Prostate gland (tissue), 2 donors: ENCODE measurements at places on chromosomes 3 and 15. TPM values are rescaled to one million over a fixed set of nuclear protein-coding genes. Genes with fewer than 3 reads are reported as not detected.

- H3K27ac ChIP-seq, result no peak overlapping the region
- no peaks in the 10 kb centered on the region for H3K4me1 ChIP-seq
- no peak overlapping the region for H3K4me3 ChIP-seq
- H3K27me3 ChIP-seq, result no peaks in the 10 kb centered on the region
- no peak for DNase-seq
- no peaks in the 10 kb centered on the region for H3K36me3 ChIP-seq
Measured at GRCh38 chr3:1855841-1856240, 242.8 kb upstream of the CNTN4 start.

FYCO1 gene
- total RNA-seq, result 56.7 TPM

GRCh38 chr3:134282659-134283047 is 32.0 kb upstream of the RYK start:
- no peak for DNase-seq
- no peak overlapping the region for H3K27ac ChIP-seq
- H3K4me3 ChIP-seq, result no peak overlapping the region

DNA sequence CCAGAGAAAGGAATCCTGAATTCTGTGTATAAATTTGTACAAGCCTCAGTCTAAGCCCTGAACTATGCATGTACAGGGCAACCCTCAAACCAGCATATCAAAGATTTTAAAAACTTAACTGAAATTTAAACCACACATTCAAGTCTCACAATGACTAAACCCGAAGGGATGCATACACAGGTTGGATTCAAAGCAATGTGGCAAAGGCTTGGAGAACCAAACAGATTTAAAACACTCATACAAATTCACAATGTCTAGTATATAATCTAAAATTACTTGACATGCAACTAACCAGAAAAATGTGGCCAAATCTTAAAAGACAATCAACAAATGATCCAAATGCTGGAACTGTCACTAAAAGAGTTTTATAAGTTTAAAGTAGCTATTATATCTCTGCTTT is 36.4 kb downstream of the CEP152 start:
- no peak overlapping the region for H3K4me3 ChIP-seq
- H3K27ac ChIP-seq, result no peak overlapping the region
- H3K36me3 ChIP-seq, result no peaks in the 10 kb centered on the region
- H3K4me1 ChIP-seq, result no peaks in the 10 kb centered on the region

DNA sequence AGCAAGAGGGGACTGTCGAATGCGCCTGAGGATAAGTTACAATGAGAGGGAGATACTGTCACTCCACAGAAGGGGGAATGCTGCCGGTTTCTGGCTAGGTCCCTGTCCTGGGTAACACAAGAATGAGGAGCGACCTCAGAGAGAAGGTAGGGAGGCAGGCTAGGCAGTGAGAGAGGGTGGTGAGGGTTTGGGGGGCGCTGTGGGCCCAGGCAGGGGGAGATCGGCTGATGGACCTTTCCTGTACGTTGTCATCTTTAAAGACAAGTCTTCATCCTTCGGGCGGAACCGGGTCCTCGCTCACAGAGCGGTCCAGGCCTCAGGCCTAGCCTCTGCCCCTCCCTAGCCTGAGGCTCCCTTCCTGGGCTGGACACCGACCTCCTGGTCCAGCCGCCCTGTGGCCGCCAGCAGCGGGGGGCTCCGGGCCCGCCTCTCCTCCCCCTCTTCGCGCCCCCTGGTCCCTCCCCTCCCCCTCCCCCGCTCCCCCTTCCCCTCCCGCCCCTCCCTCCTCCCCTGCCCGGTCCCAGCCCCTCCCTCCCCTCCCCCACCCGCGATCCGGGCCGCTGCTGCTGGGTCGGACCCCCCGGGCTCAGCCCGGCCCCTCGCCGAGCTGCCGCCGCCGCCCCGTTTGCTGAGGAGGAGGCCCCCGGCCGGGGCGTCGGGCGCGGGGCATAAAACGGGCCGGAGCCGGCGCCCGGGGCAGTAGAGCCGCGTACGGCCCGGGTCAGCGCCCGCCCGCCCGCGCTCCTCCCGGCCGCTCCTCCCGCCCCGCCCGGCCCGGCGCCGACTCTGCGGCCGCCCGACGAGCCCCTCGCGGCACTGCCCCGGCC is at the start of gene CHRD:
TSS of gene CHRD (plus strand) at position 697 of the 827 bp plus-strand sequence. CDS start 265 bp downstream, outside the sequence.
- H3K4me1 ChIP-seq, result no peaks in the 10 kb centered on the region
- DNase-seq, result no peak
- H3K36me3 ChIP-seq, result no peaks in the 10 kb centered on the region
- peak within 1 kb of the TSS; percentile 51 for H3K27ac ChIP-seq
- peak within 1 kb of the TSS; percentile 49 for H3K4me3 ChIP-seq

DNA sequence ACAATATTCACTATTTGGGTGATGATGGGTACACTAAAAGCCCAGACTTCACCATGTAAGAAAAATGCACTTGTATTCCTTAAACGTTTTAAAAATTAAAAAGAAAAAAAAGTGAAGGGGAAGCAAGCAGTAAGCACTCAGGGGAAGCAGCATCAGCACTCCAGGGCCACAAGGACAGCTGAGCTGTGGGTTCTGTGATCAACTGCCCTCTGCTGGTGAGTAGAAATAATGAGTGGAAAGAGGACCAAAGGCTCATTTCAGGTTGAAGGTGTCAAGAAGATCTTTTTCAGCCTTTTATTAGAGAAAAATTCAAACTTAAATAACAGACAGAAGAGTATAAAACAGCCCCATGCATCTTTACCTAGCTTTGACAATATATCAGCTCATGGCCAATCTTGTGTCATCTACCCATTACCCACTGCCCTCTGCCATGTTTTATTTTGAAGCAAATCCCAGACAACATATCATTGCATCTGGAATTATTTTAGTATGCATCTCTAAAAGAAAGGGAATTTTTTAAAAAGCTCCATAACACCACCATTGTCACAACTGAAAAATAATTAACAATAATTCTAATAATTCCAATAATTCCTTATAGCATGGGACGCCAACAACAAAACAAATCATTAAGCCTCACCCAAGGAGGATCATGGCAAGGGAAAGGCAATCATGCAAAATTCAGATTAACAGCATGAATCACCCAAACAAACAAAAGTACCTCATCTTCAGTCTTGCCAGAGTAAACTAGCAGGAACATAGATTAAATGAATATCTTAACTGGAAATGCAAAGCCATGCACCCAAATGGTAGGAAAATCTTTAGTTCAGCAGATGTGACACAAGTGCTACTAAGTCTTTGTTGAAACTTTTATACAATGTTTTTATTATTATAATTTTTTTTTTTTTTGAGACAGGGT is 42.5 kb downstream of the TAMM41 start:
- no peaks in the 10 kb centered on the region for H3K4me1 ChIP-seq
- peak overlapping the region; percentile 45 for H3K27ac ChIP-seq
- no peaks in the 10 kb centered on the region for H3K27me3 ChIP-seq
- no peaks in the 10 kb centered on the region for H3K36me3 ChIP-seq

GRCh38 chr15:39592500-39592899 is 11.6 kb downstream of the THBS1 start:
- no peaks in the 10 kb centered on the region for H3K4me1 ChIP-seq
- H3K27ac ChIP-seq, result no peak overlapping the region
- no peaks in the 10 kb centered on the region for H3K36me3 ChIP-seq
- H3K27me3 ChIP-seq, result no peaks in the 10 kb centered on the region
- H3K4me3 ChIP-seq, result no peak overlapping the region
- no peak for DNase-seq

- no peaks in the 10 kb centered on the region for H3K36me3 ChIP-seq
- H3K4me1 ChIP-seq, result no peaks in the 10 kb centered on the region
- no peak overlapping the region for H3K27ac ChIP-seq
Measured at GRCh38 chr3:125213946-125214542, 1.5 kb upstream of the SLC12A8 start.

ADAMTS9 gene
- total RNA-seq, result 30.0 TPM

DNA sequence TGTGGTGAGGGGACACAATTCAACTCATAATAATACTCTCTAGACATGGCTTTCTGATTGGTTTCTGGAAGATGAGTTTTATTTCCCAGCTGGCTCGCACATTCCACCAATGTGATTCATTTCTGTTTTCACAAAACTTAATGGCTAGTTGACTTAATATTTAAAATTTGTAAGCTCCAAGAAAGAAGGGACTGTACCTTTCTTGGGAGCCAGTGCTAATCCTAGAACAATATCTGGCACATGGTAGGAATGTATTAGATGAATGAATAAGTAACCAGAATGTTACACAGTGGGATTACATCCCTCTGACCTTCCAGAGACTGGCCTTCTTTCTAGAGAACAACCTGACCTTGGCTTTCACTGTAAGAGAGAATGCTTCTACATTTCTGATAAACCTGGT is 262.8 kb downstream of the RORA start:
- no peak overlapping the region for H3K27ac ChIP-seq
- H3K27me3 ChIP-seq, result no peaks in the 10 kb centered on the region
- no peak for DNase-seq
- H3K36me3 ChIP-seq, result no peaks in the 10 kb centered on the region

C3orf22 gene
- total RNA-seq, result not detected

DNA sequence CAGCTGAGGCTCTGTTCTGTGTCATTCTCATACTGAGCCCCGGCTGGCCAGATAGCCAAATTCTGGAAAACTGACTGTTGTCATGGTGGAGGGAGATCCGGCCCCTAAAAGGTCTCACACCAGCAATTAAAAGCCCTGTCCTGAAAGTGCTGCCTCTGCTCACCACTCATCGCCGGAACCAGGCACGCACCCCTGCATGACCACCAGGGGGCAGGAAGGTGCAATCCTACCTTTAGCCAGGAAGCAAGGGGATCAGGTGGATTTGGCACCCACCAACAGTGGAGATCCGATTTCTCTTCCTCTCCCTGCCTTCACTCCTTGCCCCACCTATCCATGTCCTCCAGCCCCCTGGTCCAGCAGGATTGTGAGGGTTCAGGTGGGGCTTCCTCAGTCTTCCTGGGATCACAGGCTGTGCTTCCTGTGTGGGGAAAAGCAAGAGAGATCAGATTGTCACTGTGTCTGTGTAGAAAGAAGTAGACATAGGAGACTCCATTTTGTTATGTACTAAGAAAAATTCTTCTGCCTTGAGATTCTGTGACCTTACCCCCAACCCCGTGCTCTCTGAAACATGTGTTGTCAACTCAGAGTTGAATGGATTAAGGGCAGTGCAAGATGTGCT is 16.1 kb upstream of the CACNA2D2 start:
- H3K4me3 ChIP-seq, result no peak overlapping the region
- no peaks in the 10 kb centered on the region for H3K27me3 ChIP-seq
- H3K27ac ChIP-seq, result no peak overlapping the region
- DNase-seq, result peak; percentile 54

ASB14 gene
- not detected for total RNA-seq

GP9 gene
- total RNA-seq, result not detected

DNA sequence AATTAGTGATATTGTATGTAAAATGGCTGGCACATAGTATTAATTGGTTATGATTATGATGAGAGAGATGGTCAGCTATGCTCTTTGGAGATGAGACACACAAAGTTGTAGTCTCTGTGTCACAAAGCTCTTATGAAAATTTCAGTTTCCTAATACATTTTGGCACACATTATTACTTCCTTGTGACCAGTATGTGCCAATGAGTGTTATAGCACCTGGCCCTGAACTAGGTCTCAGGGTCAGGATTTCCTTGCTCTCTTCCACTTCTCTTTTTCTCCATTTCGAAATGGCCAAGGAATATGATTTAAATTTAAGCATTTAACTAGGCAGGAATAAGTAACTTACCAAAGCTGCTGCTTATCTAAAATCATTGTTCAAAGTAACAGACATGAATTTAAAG is 28.0 kb downstream of the TIPARP start:
- no peak overlapping the region for H3K4me3 ChIP-seq
- no peak for DNase-seq
- H3K36me3 ChIP-seq, result peaks cover 4% of the 10 kb centered on the region
- H3K27me3 ChIP-seq, result no peaks in the 10 kb centered on the region
- H3K27ac ChIP-seq, result no peak overlapping the region

CHCHD4 gene
- 12.1 TPM for total RNA-seq

DNA sequence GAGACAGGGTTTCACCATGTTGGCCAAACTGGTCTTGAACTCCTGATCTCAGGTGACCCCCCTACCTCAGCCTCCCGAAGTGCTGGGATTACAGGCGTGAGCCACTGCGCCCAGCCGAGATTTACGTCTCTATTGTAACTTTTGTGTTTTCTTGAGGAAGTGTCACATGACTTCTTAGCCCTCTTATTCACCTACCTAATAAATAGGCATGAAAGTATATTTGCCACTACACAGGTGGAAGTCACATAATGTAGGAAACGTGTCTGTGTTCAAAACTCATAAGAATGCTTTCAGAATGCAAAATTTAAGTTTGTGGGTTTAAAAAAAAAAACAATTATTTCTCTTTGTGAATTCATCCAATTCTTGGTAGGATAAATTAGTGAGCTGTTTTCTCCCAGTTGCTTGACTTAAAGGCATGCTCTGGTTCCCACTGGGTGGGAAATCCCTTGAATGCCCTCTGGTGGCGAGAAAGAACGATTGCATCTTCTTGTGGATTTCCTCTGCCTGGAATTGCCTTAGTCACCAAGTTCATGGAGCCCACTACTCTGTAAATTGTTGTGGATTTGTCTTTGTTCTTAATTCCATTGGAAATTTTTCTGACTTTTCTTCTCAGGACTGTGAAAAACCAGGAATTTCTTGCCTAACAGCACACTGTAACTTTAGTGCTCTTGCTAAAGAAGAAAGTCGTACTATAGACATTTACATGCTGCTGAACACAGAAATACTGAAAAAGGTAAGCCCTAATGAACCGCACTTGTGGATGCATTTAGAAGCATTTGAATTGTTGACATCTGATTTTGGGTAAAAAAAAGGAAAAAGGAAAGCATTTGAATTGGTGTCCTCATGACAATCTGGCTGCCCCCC is 82.2 kb upstream of the CTDSPL start:
- H3K36me3 ChIP-seq, result no peaks in the 10 kb centered on the region
- no peaks in the 10 kb centered on the region for H3K27me3 ChIP-seq
- peak; percentile 40 for DNase-seq
- H3K4me3 ChIP-seq, result no peak overlapping the region
- H3K27ac ChIP-seq, result no peak overlapping the region

OPA1 gene
- total RNA-seq, result 45.1 TPM

ATP13A5 gene
- total RNA-seq, result not detected

NMNAT3 gene
- 15.6 TPM for total RNA-seq

- no peak for DNase-seq
- no peaks in the 10 kb centered on the region for H3K36me3 ChIP-seq
- H3K4me3 ChIP-seq, result no peak overlapping the region
- no peaks in the 10 kb centered on the region for H3K27me3 ChIP-seq
- no peaks in the 10 kb centered on the region for H3K4me1 ChIP-seq
- no peak overlapping the region for H3K27ac ChIP-seq
Measured at GRCh38 chr15:56215769-56216168, 27.9 kb downstream of the RFX7 start.

- H3K4me3 ChIP-seq, result no peak overlapping the region
- H3K27me3 ChIP-seq, result peaks cover 14% of the 10 kb centered on the region
- no peaks in the 10 kb centered on the region for H3K4me1 ChIP-seq
- no peak for DNase-seq
Measured at GRCh38 chr3:126417515-126417914, 22.8 kb downstream of the CFAP100 start.

NMB gene
- 6.2 TPM for total RNA-seq

- peak; percentile 38 for DNase-seq
- no peak overlapping the region for H3K27ac ChIP-seq
- H3K27me3 ChIP-seq, result no peaks in the 10 kb centered on the region
- no peak overlapping the region for H3K4me3 ChIP-seq
Measured at GRCh38 chr3:171829841-171830517, 13.2 kb upstream of the TMEM212 start.

GRCh38 chr3:8962226-8962861 is 928 bp downstream of the RAD18 start:
- no peaks in the 10 kb centered on the region for H3K27me3 ChIP-seq
- peaks cover 18% of the 10 kb centered on the region for H3K4me1 ChIP-seq
- peak overlapping the region; percentile 84 for H3K27ac ChIP-seq
- no peak for DNase-seq
- H3K36me3 ChIP-seq, result no peaks in the 10 kb centered on the region

MCF2L2 gene
- total RNA-seq, result 0.41 TPM

RBP2 gene
- not detected for total RNA-seq

GRCh38 chr3:55061720-55062034 is 133.8 kb upstream of the LRTM1 start:
- no peaks in the 10 kb centered on the region for H3K36me3 ChIP-seq
- DNase-seq, result no peak
- H3K27me3 ChIP-seq, result no peaks in the 10 kb centered on the region
